ENCODE measurements at places on chromosomes 11 and 22. TPM values are rescaled to one million over a fixed set of nuclear protein-coding genes. Genes with fewer than 3 reads are reported as not detected.

GRCh38 chr11:70233511-70233934 lies 30.4 kb downstream of the FADD start:
- ATAC-seq = peak; percentile 94

- peak; percentile 1 for ATAC-seq
Measured at GRCh38 chr11:10856689-10857458, 979 bp downstream of the ZBED5 start.

DNA sequence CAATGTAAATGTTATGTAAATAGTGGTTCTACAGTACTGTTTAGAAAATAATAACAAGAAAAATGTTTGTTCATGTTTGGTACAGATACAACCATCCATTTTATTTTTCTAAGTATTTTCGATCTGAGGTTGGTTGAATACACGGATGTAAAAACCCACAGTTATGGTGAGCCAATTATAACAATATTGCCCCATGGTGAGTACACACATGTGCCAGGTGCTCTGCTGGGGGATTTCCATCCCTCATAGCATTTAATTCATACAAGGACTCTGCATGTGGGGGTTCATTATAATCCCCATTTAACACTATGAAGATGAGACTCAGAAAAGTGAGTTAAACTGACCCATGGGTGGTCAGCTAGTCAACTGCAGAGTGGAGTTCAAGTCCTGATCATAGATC lies 23.3 kb upstream of the TTC28 start:
- no peak for ATAC-seq

- ATAC-seq = no peak
Measured at GRCh38 chr11:61887839-61888494, 3.4 kb downstream of the FADS3 start.

Gene DGCR8
- total RNA-seq = 42.8 TPM
